NCI-H2107 (cell line): ENCODE measurements at places on chromosomes 16 and 17.

DNA sequence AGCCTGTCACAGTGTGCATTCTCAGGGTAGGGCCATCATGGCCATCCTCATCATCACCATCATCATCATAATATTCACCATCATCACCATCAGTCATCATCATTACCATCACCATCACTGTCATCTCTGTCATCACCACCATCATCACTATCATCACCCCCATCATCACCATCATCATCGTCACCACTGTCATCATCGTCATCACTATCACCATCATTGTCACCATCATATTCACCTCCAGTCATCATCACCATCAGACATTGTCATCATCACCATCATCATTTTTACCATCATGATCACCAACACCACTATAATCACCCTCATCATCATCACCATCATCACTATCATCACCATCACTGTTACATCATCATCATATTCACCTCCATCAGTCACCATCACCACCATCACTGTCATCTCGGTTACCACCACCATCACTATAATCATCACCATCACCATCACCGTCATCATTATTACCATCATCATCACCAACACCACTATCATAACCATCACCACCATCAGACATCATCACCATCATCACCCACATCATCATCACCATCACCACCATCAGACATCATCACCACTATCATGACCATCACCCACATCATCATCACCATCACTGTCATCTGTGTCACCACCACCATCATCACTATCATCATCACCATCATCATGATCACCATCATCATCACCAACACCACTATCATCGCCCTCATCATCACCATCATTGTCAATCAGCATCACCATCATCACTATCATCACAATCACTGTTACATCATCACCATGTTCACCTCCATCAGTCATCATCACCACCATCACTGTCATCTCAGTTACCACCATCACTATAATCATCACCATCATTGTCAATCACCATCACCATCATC is 8.5 kb downstream of the RPH3AL start:
- DNase-seq, result no peak

DNA sequence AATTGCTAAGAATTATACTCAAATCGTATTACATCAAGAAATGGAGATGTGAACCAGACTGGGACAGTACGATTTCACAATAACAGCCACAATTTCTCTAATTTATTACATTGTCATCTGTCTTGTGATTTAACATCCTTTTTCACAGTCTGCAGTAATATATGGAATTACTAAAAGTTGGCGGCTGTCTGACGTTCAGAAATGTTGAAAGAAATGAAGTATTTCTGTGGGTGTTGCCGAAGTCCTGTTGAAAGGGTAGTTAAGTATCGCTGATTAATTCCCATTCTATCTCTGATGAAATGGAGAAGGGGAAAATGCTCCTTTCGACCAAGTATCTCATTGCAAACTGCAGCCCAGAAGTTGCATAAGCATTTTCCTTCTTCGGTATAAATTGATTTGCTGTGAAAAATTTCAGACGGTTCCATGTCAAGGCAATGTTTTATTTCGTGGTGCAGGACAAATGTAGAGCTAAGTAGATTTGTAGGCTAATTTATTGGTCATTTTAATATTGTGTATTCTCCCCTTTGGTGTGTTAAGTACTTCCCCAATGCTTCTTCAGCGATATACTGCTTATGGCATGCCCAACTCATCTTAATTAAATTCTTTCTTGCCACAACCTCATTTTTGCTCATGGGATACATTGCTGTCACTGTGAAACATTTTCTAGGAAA is 775.2 kb upstream of the RBFOX1 start:
- DNase-seq, result no peak

DNA sequence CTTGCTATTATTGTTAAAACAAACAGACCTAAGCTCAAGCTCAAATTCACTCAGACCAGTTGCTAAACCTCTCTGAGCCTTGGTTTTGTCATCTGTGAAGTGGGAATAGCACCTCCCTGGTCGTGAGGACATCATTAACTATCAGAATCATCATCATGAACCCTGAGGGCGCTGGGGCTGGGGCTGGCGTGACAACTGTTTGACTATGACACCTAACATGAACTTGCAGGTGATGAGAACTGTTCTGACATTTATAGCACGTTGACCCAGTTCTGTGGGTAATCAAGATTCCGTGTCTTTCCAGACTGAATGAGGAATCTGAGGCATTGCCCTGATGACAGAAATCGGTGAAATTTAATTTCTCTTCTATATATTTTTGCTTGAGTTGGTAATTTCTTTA is 71.3 kb upstream of the CDH5 start:
- no peak for DNase-seq

DNA sequence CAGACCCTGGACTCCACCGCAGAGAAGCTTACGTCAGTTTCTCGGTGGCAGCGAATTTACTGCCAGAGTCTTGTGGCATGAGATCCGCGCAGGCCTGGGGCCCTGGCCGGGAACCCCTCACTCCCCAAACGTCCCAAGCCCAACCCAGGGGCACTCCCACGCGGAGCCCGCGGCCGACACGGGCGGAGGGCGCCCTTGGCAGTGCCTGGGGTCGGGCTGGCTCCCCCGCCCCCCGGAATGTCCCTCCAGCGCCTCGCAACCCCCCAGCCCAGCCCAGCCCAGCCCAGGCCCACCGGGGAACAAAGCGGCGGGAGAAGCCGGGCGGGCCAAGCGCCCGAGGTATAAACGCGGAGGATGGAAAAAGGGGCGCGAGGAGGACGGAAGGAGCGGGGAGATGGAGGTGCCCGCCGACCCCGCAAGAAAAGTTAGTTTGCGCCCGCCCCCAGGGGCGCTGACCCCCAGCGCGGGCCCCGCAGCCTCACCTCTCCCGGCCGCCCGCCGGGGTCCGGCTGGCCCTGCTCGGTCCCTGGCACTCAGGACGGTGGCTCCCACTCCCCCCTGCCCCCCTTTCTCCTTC is 330 bp downstream of the CASKIN2 start:
- no peak for DNase-seq

GRCh38 chr17:3915995-3916696 is at the start of gene P2RX1:
Gene P2RX1, minus strand, starts transcription at chr17:3916465. Its CDS starts 240 bp downstream, at chr17:3916225.
- DNase-seq, result no peak

GRCh38 chr17:67742025-67742424 is 24.3 kb downstream of the NOL11 start:
- DNase-seq, result no peak

- DNase-seq, result peak; percentile 54
Observed at GRCh38 chr17:77441130-77441920, 300.6 kb downstream of the SEC14L1 start.

DNA sequence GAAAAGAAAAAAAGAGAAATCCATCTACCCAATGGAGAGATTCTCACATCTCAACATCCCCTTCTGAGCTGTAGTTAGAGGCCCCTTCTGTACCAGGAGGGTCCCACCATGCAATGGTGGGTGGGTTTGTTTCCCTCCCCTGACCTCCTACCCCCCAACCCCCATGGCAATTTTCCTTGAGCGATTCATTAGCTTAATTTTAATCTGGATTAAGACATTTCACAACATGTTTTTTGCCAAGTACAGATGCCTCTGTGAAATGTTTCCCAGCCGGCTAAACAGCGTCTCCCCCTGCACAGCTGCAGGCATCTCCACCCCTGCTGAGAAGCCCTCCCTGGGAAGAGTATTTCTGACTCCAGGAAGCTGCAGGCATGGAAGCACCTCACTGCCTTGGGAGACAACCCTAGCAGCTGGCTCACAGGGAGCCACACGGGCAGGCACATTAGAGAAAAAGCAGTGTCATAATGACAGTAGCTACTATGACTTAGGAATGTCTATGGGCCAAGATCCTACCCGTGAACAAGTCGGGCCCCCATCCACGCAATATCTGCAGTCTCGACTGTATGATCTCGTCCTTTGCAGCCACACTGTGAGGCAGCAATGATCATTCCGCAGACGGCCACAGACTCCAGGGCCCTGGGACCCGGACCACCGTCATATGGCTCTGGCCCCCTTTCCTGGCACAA is 117.3 kb downstream of the ADCY9 start:
- DNase-seq, result no peak

DNA sequence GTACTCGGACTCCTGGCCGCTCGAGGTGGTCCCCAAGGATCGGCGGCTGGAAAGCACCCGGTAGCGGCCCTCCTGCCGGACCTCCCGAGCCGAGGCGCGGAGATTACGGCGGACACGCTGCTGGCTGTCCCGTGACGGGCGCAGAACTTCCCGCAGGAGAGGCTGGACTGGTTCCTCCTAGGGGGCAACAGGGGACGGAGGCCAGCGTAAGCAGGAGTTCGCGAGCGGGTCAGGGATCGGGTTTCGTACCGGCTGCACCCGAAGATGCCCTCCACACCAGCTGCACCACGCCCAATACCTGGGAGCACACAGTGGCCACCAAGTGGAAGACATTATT is 341 bp downstream of the SLC7A6OS start:
- DNase-seq, result no peak

GRCh38 chr17:71828182-71828596 is 292.6 kb upstream of the SOX9 start:
- DNase-seq, result peak; percentile 67

- DNase-seq, result no peak
Observed at GRCh38 chr17:55278173-55278961, 13.6 kb downstream of the HLF start.

- no peak for DNase-seq
Observed at GRCh38 chr16:82302042-82302727, 132.2 kb upstream of the MPHOSPH6 start.

DNA sequence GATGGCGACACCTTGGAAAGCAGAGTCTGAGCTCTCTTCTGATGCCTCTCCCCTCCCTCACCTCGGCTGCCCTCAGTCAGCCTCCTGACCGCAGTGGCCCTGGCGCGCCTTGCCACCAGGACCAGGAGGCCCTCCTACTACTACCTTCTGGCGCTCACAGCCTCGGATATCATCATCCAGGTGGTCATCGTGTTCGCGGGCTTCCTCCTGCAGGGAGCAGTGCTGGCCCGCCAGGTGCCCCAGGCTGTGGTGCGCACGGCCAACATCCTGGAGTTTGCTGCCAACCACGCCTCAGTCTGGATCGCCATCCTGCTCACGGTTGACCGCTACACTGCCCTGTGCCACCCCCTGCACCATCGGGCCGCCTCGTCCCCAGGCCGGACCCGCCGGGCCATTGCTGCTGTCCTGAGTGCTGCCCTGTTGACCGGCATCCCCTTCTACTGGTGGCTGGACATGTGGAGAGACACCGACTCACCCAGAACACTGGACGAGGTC is 4.4 kb downstream of the GPR142 start:
- no peak for DNase-seq

DNA sequence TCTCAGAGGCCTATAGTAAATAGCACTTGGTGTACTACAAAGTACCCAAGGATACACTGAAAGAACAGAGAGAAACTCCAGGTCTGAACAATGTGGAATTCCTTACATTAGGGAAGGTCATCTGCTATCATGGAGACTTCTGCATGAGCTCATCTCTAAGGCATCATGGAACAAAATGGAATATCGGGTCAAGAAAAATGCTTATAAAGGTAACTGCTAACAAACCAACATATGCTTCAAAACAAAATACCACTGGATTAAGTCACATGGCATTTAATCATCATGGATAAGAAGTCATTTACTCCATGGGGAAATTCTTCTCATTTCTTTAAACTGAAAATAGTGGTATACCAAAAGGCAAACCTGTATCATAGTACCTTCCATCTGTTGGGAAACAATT is 34.2 kb downstream of the TXNDC11 start:
- DNase-seq, result no peak

DNA sequence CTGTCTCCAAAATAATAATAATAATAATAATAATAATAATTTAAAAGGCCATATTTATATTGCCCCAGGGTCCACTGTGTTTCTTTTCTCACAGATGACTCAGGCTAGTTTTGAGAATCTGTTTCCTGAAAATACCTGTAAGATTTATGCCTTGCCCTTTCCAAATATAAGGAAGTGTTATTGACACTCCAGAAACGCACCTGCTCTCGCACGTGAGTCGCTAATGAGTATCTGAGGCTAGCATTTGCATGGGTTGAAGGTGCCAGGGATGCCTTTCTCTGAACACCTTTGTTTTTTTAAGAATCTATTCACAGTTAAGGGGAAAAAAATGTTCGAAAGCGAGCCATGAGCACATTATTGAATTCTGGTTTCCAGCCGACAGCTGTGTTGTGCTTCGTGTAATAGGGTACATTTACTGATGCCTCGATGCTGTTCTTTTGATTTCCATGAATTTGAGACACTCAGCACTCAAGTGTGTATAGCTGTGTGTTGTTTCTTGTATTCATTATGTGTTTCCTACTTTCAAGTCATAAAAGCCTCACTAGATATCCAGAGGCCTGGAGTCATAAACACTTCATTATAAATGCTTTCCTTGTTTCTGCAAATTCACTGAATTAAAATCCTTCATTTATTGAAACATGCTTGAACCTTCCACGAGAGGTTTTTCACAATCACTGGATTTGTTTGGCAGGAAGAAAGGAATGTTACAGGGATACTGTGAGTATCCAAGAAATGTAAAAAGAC is 45.0 kb upstream of the NOL11 start:
- peak; percentile 79 for DNase-seq
